Stimulated activated CD8-positive, alpha-beta memory T cell treated with anti-CD3 and anti-CD28 coated beads, Interleukin-4, amount 100 ng/mL, for 1 hour (primary cell): ENCODE measurements at places on chromosomes 11 and 22.

GRCh38 chr11:126083829-126084607 lies 21.4 kb upstream of the CDON start:
- DNase-seq, result no peak

DNA sequence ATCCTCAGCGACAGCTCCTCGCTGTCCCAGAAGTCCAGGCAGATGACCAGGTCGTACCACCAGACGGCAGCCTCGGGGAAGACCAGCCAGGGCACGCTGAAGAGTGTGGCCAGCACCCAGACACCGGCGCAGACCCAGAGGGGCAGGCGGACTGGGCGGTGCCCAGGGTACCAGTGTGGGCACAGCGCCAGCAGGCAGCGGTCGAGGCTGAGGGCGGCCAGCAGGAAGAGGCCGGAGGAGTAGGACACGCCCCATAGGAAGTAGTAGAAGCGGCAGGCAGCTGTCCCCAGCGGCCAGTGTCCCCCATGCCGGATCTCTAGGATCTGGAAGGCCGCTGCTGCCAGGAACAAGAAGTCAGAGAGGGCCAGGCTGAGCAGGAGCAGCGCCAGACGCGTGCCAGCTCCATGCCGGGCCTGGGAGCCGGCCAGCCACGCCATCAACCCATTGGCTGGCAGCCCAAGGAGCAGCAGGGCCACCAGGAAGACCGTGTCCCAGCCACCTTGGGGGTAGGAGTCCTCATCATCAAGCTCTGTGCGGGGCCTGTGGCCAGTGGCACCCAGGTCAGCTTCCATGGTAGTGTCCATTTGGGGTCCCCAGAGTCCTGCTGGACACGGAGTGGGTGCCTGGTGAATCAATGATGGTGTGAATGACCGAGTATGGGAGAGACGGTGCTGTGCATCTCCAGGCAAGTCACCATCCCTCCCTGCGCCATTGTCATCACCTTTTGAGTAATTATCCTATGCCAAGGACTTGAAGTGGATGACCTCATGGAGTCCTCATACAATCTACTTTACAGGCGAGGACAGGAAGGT lies at the start of gene GPR152:
GPR152 (minus strand) TSS at position 589 of the 812 bp plus-strand sequence; CDS start at position 584, 5 bp downstream.
- DNase-seq, result no peak

- no peak for DNase-seq
These were observed 170.1 kb downstream of the GRIK4 start for GRCh38 chr11:120681434-120682331.

- DNase-seq, result no peak
These were observed 130.7 kb downstream of the SNX19 start for GRCh38 chr11:130785380-130786116.

DNA sequence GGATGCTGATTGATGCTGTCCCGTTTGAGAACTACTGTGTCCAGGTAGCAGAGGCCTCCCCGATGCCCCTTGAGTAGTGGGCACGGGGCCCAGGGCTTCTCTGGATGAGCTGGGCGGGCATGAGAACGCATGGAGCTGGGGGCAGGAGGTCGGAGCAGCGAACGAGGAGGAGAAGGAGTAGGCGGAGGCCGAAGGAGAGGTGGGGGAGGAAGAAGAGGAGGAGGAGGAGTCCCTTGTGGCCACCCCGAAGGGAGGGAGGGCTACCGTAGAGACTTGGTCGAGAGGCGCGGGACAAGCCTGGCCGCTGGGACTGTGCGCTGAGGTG lies 62.9 kb downstream of the CRYBB2 start:
- no peak for DNase-seq

DNA sequence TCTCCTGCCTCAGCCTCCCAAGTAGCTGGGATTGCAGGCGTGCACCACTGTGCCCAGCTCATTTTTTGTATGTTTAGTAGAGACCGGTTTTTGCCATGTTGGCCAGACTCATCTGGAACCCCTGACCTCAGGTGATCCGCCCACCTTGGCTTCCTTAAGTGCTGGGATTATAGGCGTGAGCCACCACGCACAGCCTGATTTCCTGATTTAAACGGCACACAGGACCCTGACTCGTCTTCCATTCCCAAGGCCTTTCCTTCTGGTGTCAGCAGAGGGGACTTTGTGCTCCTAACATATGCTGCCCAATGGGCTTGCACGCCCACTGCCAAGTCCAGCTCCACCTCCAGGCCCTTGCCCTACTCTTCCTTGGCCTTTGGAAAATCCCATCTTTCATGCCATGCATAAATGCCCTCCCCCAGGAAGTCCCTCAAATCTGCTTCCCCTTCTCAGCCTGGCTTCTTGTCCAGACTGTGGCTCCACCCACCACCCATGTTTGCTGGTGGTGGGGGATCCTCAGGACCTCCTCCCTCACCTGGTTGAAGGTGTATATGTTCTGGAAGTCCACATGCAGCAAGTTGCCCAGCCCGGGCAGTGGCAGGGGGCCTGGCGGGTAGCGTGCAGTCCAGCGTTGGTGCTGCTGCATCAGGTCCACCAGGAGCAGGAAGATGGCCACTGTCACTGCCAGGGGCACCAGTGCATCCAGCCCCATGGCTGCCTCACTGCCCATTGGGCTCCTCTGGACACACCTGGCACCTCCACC lies 23.9 kb upstream of the CYP2D6 start:
- DNase-seq, result no peak
